ENCODE measurements at places on chromosomes 11 and 22. TPM values are rescaled to one million over a fixed set of nuclear protein-coding genes. Genes with fewer than 3 reads are reported as not detected.

Gene GTPBP1
- total RNA-seq = 31.8 TPM

DNA sequence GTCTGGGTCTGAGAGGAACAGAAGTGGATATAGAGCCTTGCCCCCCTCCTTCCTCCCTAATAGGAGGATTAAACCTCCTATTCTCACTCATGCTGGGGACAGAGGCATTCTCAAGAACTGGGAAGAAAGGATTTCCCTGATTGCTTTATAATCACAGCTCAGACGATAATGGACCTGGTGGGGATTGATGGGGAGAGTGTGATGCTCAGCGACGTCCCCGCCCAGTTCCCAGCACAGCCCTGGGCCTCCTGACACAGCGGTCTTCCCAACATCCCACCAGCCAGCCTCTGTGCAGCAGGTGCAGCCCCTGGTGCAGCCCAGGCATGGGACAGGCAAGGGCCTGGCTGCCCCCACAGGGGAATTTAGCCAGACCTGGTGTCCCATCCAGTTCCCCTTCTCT lies 28.4 kb downstream of the TRIM29 start:
- no peak for DNase-seq

Gene MRGPRX3
- total RNA-seq = 0.50 TPM

DNA sequence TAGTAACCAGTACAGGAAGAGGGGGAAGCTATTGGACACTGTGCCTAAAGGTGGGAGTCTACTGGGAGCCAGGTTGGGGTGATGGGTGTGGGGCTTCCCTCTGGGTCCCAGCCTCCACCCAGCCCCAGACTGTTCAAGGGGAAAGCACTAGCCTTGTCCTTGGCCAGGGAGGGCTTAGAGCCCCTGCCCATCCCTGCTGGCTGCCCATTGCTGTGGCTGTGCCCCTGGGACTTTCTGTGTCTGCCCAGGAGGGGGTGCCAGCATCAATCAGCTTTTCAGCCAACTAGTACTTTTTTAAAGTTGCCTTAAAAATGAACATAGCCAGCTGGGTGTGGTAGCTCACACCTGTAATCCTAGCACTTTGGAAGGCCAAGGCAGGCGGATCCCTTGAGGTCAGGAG lies 19.9 kb downstream of the INCENP start:
- no peak for DNase-seq

DNA sequence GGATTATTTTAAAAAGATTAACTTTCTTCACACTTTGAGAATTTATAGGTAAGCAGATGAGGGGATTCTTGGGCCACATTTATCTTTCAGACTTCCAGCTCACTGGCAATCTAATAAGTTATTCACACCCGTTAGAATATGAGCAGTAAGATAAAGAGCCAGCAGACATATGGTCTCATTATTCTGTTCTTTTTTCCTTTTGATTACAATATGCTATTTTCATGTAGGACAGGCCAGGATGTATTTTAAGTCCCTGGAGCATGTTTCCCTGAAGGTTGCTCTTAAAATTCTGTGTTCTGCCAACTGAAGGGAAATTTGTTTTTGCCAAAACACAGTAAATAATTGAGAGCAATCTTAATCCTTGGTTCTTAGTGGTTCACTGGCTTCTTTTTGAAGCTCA lies 22.2 kb downstream of the PDHX start:
- no peak for DNase-seq

- no peak for DNase-seq
Measured at GRCh38 chr11:69656536-69657455, 15.8 kb downstream of the CCND1 start.

- DNase-seq = no peak
Measured at GRCh38 chr11:1221848-1222311, 986 bp upstream of the MUC5B start.

DNA sequence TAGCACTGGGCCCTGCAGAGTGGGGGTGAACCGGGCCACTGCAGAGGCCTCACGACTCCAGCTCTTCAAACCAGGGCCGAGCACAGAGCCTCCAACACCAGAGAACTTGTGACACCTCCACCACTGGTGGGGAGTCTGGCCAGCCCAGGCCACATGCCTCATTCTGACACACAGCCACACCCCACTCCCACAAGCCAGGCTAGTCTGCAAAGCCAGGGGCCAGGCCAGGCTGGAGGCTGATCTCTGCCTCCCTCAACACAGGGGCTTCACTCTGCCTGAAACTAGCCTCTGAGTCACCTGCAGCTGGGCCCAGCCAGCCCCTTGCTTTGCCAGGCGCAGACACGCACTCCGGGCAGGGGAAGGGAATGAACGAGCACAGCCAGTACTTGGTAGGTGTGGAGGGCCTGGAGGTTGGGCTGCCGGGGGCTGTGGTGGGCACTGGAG lies 102.9 kb downstream of the MED15 start:
- DNase-seq = no peak

Gene CD82
- 21.6 TPM for total RNA-seq

Gene B4GALNT4
- total RNA-seq = 27.0 TPM

GRCh38 chr11:105689631-105690030 lies 79.8 kb downstream of the GRIA4 start:
- no peak for DNase-seq

DNA sequence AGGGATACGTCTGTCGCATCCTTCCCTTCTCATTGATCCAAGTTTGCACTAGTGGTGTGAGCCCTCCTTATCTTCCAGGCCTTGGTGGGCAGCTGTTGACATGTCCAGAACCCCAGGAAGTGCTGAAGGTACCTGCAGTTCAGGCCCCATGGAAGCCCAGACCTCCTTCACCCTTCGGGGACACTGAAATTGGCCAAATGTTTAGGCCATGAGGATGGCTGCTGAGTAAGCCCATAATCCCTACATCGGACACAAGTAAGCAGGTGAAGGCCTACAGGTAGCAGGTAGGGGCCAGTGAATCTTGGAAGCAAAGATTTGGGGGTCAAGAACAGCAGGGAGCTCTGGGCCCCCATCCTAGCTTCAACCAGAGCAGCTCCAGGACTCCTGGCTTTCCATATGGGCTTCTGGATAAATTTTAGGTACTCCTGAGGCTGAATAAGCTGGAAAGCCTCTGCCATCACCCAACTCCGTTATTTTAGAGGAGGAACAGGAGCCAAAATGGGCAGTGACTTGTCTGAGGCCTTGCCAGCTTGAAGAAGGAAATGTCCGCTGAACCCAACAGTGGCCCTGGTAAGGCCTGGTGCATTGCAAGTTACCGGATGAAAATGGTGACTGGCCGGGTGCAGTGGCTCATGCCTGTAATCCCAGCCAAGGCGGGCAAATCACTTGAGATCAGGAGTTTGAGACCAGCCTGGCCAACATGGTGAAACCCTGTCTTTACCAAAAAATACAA lies 45.2 kb downstream of the MORC2 start:
- DNase-seq = no peak

Gene USH1C
- 5.3 TPM for total RNA-seq

DNA sequence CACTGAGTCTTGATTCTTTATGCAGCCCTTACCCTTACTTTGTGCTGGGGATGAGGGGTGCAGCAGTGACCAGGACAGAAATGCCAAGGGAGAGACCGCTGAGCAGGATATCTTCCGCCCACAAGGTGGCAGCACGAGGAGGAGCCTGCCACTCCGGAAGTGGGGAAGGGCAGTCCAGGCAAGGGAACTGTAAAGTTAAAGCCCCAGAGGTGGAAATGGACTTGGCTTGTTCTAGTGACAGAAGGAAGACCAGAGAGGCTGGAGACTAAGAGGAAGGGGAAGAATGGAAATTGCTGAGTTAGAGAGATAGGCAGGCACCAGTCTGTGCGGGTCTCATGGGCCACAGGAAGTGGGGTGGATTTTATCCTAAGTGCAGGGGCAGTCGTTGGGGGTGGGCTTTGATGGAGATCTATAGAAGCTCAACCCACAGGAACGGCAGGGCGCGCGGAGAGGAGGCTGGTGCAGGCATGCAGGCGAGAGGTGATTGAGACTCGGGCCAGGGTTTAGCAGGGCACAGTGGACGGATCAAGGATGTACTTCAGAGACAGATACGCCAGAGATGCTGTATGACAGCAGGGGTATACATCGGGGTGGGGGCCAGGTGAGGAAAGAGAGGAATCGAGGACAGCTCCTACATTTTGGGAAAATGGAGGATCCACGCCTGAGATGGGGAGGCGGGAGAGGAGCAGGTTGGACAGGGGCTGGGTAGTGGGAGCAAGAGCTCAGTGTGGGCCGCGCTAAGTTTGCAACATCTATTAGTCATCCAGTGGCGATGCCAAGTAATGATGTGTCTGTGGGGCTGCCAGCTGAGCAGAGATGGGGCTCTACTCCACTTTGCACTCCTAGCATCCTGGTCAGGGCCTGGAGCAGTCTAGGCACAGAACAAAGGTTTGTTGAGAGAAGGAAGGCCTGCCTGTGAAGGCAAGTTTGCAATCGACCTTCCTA lies 3.3 kb upstream of the GRK2 start:
- peak; percentile 88 for DNase-seq

GRCh38 chr11:82890936-82891335 lies 9.3 kb downstream of the PRCP start:
- DNase-seq = no peak

GRCh38 chr11:44267750-44268613 lies 42.0 kb downstream of the ALX4 start:
- no peak for DNase-seq

DNA sequence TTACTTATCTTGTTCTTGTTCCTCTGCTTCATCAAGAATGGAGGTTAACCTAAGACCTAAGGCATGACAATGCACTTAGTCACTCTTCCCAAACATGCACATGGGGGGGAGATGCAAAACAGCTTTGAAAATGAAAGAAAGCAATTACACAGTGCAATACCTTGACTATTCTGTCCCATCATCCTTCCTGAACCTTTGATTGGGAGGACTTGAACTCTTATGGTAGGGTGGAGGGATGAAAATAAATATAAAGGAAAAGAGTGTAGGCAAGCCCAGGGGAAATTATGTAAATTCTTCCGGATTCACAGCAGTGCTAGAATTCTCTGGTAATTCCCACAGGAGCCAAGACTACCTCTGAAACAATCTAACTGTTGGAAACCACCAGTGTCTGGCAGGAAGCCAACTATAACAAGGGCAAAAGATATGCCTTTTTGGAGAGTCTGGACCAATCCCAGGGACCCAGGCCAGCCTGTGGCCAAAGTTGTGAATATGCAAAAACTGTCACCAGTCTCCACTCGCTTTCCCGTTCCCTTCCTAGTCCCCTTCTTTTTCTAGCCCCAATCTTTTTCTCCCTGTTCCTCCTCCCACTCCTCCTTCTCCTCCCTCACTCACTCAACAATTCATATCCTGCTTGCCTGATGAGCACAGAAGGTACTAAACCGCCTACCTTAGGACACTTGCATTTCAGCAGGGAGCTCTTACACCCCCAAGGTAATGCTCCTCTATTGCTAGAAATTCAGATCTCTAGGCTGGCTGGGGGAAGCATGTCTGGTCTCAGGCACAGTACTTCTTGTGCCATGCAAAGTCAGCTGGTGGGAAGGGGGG lies 2.5 kb upstream of the RCN1 start:
- DNase-seq = no peak

- DNase-seq = no peak
Measured at GRCh38 chr11:122168218-122168617, 52.2 kb upstream of the BLID start.

Gene APLP2
- 440 TPM for total RNA-seq

DNA sequence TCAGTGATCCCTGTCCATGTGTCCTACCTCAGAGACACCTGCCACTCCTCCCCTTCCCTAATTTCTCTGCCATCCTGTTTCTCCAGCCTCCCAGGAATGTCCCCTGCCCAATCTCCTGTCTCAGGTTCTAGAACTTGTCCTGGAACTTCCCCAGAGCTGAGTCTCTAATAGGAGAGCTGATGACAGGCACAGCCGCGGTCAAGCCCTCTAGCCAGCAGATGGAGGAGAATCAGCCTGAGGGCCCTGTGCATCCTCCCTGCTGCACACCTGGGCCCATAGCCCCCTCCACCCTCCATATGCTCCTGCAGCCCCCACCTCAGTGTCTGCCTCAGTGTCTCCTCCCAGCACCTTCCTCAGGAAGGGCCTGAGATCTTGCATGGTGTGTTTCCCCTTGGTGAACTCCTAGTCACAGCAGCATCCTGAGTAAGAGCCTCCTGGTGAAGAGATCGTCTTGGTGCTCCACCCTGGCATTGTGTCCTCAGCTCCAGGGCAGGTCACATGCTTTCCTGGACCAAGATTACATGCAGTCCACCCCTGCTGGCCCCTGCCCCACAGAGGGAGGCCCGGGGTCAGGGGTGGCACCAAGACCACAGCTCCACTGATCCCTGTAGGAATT lies 43.9 kb upstream of the VPREB1 start:
- DNase-seq = no peak

GRCh38 chr11:66850588-66851238 lies 6.2 kb upstream of the LRFN4 start:
- DNase-seq = no peak

- no peak for DNase-seq
Measured at GRCh38 chr11:6968816-6969215, 42.6 kb downstream of the ZNF215 start.

GRCh38 chr11:34836958-34837856 lies 79.0 kb downstream of the APIP start:
- no peak for DNase-seq

DNA sequence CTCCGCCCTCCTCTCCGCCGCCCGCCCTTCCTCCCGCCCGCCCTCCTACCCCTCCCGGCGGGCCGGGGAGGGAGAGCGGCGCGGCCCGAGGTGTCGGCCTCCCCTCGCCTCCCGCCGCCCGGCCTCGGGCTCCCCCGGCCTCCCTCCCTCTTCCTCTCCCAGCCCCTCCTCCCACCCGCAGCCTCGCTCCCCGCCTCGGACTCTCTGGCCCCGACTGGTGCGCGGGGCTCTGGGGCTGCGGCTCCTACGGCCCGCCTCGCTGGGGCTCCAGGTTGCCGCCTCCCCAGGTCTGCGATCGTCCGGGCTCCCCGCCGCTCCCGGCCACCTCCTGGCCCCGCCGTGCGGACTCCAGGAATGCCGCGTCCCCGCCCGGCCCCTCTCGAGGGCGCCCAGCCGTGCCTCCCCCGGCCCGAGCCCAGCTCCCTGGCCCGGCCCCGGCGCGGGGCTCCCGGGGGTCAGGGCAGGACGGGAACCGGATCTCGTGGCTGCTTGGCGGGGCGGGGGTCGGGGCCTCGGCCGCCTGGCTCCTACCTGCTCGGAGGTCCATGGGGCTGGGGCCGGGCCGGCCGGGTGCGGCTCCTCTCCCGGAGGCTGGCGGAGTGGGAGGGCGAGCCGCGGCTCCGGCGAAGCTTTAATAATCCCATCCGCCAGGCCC lies at the start of gene CLCF1:
CLCF1 (minus strand) TSS at position 606 of the 655 bp plus-strand sequence; CDS start at position 547, 59 bp downstream.
- DNase-seq = no peak

- peak; percentile 73 for DNase-seq
Measured at GRCh38 chr11:123509737-123510578, 79.9 kb downstream of the GRAMD1B start.

Gene NNMT
- total RNA-seq = 2.5 TPM

Gene LRRC10B
- 1.4 TPM for total RNA-seq

DNA sequence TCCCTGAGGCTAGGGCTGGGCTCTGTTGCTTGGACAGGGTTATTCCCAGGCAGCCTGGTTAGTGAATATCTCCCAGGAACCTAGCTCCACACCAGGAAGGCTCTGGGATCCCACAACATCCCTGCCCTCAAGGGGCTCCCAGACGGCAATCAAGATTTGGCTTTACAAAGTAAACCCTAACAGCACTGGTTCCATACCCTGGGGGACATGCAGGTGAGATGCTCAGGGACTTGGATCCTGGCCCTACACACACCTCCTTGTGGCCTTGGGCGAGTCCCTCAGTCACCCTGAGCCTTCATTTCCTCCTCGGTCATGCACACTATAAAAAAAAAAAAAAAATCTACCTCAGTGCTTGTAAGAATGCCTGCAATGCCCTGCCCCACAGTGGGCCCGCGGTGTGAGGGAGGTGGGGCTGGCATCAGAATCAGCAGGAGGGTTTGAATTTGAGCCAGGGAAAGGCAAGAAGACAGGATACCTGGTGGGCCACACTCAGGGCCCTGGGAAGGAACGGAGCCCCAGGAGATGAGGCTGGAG lies 86.3 kb downstream of the MORC2 start:
- no peak for DNase-seq

GRCh38 chr22:19343470-19343869 lies 52.0 kb upstream of the CLTCL1 start:
- no peak for DNase-seq

All from spinal cord (tissue), 10 donors.